EH (cell line): ENCODE measurements at places on chromosomes 3 and 15.
A peak's percentile ranks its signal among the peaks of the same experiment; 100 is the strongest.

DNA sequence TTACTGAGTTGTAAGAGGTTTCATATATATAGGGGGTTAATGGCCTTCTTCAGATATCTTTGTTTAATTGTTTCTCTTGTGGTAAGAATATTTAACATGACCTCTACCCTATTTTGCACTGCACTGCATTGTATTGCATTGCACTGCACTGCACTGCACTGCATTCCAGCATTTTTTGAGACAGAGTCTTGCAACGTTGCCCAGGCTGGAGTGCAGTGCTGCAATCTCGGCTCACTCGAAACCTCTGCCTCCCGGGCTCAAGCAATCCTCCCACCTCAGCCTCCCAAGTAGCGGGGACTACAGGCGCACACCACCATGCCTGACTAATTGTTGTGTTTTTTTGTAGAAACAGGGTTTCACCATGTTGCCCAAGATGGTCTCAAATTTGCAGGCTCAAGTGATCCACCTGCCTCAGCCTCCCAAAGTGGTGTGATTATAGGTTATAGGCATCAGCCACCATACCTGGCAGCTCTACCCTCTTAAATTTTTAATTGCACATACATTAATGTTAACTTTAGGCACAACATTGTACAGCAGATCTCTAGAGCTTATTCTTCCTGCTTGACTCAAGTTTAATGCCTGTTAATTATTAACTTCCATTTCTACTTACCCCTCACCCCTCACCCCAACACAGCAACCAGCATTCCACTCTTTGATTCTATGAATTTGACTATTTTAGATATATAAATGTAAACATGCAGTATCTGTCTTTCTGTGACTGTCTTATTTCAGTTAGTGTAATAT, 38.4 kb downstream of the NEDD4 start:
- DNase-seq = no peak

DNA sequence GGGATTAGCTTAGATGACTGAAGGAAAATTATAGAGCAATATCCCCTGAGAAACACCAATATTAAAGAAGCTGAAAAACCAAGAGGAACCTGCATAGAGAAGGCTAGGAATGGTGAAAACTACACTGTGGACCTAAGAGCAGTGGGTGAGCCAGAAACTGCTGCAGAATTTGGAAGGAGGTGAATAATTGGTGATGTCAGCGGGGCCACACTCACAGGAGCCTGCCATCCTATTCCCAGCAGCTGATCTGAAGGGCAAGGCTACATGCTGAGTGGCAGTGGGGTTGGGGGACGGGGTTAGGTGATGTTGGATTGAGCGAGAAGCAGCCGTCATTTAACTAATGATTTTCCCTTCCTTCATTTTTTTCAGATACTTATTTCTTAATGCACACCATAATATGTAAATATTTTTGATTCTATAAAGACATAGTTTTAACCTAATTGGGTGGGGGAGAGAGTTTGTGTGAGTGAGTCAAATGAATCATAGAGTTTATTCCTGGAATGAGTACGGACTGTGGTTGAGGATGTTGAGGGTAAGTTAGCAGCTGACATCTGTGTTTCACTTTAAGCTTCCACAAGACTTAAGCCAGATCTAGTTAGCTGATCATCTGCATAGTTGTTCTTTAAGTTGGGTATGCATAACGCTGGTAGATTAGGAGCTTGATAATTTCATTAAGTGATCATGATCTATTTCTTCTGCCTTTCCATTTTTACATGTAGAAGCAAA, 222.8 kb downstream of the PTPRG start:
- peak; percentile 76 for DNase-seq

GRCh38 chr15:77715051-77715450, 82.3 kb upstream of the LINGO1 start:
- DNase-seq = no peak

- no peak for DNase-seq
These were observed 15.0 kb upstream of the CCDC39 start for GRCh38 chr3:180694321-180694720.

- no peak for DNase-seq
These were observed 405.9 kb downstream of the NR2F2 start for GRCh38 chr15:96736384-96736783.

DNA sequence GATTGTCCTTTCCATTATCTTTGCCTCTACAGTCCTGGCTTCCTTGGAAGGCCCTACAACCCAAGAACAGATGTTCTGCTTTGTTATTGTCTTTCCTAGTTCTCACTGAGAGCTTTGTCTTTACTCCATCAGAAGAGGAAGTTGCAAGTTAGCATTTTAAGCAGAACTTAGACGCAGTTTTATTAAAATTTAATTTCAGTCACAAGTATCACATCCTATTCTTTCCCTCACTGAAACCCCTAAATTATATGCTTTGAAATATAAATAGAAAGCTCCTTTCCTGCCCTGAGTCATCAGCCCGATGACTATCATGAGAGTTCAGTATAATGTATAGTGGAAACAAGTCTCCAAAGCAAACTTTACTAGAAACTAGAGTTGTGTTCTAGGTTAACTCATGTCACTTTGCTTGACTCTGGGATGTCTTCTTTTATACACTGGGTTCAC, 291.2 kb upstream of the RBMS3 start:
- DNase-seq = peak; percentile 9
